PC-9 (cell line): ENCODE measurements at places on chromosomes 7 and 10. TPM values are rescaled to one million over a fixed set of nuclear protein-coding genes. Genes with fewer than 3 reads are reported as not detected.

DNA sequence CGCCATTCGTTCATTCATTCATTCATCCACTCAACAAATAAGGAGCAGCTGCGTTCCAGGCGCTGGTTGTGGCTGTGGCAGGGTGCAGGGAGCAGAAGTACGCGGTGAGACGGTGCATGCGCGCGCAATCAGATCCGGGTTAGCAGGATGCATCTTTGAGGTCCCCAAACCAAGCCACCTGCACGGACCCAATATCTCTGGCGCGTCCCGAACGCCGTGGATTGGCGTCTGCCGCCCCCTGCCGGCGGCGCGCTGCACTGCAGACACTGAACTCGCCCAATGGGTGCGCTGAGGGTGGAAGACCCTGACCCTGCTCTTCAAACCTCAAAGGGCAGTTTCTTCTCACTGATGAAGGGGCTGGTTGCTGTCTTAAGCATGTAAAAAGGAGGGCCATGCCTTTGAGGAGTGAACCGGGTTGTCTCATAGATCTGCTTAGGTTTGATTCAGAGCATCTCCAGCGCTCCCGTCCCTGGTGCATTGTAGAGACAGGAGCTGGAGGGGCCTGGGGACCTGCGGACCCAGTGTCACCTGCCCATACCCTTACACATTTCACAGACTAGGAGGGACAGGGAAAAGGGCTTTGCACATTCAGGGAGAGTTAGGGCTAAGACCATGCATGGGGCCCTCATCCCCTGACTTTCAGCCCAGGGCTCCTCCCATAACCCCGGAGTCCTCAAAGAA lies 102.5 kb downstream of the RAMP3 start:
- H3K27me3 ChIP-seq: peaks cover 64% of the 10 kb centered on the region
- H3K36me3 ChIP-seq: no peaks in the 10 kb centered on the region
- no peaks in the 10 kb centered on the region for H3K4me1 ChIP-seq
- H3K4me3 ChIP-seq: no peak overlapping the region
- no peak for DNase-seq
- H3K27ac ChIP-seq: no peak overlapping the region

The ARHGAP21 gene
- 93.1 and 115 TPM in 2 replicates for total RNA-seq

The NET1 gene
- 150 and 161 TPM in 2 replicates for total RNA-seq

The PKD2L1 gene
- total RNA-seq: not detected in 2 replicates

GRCh38 chr7:106126170-106126938 lies 14.2 kb upstream of the SYPL1 start:
- H3K4me3 ChIP-seq: peak overlapping the region; percentile 17; the same call in 1 of the 2 replicates
- DNase-seq: peak; percentile 74
- H3K27ac ChIP-seq: no peak overlapping the region
- H3K36me3 ChIP-seq: no peaks in the 10 kb centered on the region
